ENCODE measurements at places on chromosomes 13 and 19.
A peak's percentile ranks its signal among the peaks of the same experiment; 100 is the strongest.

GRCh38 chr13:101516262-101516661, 63.8 kb downstream of the ITGBL1 start:
- no peak for DNase-seq

DNA sequence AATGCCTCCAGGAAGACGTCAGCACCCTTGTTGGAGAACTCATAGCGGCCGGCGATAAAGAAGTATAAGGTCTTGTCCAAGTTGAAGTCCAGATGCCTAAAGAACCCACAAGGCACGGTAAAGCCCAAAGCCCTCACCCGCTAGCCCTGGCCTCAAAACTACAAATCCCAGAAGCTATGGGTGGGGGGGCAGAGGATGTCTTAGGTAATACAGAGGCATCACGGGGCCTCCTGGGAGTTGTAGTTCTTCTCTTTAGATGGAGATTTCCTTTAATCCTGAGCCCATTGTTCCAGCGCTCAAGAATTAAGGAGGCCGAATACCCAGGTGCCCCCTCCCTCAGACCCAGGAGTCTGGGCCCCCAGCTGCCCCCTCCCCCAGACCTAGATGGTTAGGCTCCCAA, 10.8 kb downstream of the GYS1 start:
- no peak for DNase-seq

GRCh38 chr19:27974082-27974513, 1238.9 kb downstream of the UQCRFS1 start:
- DNase-seq: no peak

- DNase-seq: no peak
Observed at GRCh38 chr19:33683881-33684537, 62.3 kb downstream of the CHST8 start.

GRCh38 chr13:85693889-85694511, 105.2 kb downstream of the SLITRK6 start:
- DNase-seq: no peak

DNA sequence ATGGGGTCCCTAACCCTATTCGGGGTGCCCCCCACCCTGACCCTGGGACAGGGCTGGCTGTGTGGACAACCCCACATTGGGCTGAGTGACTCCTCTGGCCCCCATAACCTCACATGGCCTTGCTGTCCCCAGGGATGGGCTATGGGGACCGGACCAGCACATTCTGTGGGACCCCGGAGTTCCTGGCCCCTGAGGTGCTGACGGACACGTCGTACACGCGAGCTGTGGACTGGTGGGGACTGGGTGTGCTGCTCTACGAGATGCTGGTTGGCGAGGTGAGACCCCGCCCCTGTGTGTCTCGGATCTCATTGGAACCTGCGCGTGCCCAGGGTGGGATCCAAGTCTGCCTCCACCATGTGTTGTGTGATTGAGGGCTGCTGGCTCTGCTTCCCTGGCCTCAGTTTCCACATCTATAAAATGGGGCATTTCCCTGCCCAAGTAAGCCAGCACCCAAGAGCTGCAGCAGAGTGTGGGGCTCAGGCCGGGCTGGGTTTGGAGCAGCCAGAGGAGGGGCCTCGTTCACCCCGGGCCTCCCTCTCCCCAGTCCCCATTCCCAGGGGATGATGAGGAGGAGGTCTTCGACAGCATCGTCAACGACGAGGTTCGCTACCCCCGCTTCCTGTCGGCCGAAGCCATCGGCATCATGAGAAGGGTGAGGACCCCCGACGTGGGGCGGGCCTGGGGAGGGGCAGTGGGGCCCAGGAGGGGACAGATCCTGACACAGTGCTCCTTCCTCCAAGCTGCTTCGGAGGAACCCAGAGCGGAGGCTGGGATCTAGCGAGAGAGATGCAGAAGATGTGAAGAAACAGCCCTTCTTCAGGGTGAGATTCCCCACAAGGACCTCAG, 4.9 kb downstream of the PTGER1 start:
- no peak for DNase-seq

GRCh38 chr19:58466089-58466759, 656 bp upstream of the ZNF324 start:
- DNase-seq: no peak

DNA sequence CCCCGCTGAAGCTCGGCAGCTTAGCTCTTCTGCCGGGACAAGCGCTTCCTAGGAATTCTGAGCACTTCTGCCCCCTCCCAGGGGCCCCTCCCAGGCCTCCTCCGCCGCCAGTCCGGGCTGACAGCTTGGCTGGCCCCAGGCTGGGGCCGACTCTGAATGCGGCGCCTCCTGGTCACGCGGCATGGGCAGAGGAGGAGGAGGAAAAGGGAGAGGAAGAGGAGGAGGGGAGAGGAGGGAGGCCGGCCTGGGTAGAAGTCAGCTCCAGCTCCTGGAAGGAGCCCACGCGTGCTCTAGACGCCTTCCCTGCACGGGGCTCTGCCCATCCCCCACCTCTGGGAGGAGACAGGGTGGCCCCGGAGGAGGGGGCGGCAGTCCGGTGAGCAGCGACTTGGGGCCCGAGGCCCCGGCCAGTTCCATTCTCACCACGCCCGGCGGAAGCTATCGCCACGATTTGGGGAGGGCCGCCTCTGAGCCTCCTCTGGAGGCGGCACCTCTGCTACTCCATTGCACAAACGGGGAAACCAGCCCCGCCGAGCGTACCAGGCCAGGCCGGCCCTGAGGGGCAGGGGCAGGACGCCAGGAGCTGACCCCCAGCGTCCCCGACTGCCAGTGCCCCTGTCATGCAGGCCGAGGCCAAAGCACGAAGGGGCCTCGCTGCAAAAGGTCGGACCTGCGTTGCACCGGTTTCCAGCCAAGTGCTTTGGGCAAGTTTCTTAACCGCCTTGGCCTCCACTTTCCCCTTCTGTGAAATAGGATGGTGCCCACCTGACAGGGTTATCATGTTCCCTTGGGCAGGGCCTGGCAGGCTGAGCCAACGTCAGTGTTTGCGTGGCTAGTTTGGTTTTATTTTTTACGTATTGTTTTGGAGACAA, 31.6 kb downstream of the CCNE1 start:
- DNase-seq: peak; percentile 39

DNA sequence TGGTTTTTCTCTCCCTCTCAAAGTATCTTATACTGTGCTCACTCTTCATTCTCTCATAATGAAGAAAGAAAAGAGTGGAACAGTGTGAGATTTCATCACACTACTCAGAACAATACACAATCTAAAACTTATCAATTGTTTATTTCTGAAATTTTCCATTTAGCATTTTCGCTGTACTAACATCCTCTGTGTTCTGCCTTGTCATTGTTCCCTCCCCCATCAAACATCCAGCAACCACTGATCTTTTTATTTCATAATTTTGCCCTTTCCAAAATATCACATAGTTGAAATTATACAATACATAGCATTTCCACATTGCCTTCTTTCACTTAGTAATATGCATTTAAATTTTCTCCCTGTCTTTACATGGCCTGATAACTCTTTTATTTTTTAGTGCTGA, 658.7 kb downstream of the SLITRK1 start:
- DNase-seq: no peak

DNA sequence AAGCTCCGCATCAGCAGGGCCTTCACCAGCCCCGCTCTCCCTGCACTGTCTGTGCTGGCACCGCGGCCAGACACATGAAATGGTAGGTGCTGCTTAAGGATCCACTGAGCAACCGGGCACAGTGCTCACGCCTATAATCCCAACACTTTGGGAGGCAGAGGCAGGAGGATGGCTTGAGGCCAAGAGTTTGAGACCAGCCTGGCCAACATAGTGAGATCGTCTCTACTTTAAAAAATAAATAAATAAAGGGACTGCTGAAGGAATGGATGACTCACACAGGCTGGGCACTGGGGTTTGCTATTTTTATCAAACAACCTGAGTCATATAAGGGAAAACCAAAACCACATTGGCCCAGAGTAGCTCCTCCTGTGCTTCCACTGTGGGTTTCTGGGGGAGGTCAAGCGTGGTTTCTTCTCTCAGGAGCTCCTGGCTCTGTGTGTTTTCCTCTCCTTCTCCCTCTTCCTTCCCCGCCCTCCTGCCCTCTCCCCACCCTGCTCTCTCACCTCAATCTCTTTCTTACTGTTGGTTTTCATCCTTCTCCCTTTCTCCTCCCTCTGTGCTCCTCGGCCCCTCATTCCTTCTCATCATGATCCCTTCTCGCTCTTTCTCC, 21.3 kb downstream of the VRK3 start:
- DNase-seq: peak; percentile 44

DNA sequence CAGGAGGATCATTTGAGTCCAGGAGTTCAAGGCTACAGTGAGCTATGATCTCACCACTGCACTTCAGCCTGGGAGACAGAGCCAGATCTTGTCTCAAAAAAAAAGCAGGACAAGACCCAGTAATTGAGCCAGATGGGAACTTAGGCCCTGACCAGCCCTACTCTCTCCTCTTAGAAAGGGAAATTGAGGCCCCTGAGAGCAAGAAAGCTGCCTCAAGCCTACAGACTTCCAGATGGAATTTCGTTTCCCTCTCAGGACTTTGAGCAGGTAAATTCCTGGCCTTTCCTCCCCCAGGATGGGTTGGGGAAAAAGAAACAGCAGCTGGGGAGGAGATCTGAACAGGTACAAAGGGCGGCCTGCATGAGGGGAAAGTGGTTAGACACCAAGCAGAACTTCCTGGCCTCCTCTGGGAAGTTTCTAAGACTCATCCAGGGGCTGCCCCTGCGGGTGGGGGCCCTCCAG, 3.6 kb upstream of the BCL3 start:
- DNase-seq: no peak

DNA sequence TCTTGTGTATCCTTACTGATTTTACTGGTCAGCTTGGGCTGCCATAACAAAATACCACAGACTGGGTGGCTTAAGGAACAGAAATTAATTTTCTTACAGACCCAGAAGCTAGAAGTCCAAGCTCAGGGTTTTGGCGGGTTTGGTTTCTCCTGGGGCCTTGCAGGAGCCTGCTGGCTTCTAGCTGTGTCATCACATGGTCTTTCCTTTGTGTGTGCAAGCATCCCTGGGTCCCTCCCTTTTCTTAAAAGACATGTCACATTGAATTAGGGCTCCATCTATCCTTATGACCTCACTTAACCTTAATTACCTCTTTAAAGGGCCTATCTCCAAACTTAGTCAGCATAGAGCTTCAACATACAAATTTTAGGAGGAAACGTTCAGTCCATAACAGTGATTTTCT, 23.4 kb downstream of the UBAC2 start:
- no peak for DNase-seq

- no peak for DNase-seq
Observed at GRCh38 chr13:33453936-33454335, 168.4 kb upstream of the STARD13 start.

DNA sequence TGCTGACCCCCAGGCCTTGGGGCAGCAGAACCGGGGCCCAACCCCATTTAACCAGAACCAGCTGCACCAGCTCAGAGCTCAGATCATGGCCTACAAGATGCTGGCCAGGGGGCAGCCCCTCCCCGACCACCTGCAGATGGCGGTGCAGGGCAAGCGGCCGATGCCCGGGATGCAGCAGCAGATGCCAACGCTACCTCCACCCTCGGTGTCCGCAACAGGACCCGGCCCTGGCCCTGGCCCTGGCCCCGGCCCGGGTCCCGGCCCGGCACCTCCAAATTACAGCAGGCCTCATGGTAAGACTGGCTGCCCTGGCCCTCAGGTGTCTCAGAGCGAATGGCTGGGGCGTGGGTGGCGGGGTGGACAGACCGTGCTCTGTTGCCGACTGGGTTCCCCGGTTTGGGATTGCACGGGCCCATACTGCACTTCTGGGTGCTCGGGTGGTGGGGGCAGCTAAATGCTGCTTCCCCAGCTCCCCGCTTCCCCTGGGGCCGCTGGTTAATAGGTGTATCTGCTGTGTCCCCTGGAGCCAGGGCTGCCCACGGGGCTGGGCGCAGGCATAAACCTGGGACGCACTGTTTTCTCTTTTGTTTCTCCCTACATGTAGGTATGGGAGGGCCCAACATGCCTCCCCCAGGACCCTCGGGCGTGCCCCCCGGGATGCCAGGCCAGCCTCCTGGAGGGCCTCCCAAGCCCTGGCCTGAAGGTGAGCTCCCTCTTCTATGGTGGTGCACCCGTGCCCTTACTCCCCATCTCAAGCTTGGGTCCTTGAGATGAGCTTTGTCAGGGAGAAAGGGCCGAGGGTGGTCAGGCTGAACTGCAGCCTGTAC, 25.7 kb downstream of the SMARCA4 start:
- DNase-seq: no peak

- no peak for DNase-seq
Observed at GRCh38 chr19:31319465-31319864, 29.8 kb downstream of the TSHZ3 start.

- peak; percentile 18 for DNase-seq
Observed at GRCh38 chr19:30799865-30800755, 427.9 kb downstream of the ZNF536 start.

GRCh38 chr19:3655402-3656072, 28.9 kb upstream of the CACTIN start:
- no peak for DNase-seq

DNA sequence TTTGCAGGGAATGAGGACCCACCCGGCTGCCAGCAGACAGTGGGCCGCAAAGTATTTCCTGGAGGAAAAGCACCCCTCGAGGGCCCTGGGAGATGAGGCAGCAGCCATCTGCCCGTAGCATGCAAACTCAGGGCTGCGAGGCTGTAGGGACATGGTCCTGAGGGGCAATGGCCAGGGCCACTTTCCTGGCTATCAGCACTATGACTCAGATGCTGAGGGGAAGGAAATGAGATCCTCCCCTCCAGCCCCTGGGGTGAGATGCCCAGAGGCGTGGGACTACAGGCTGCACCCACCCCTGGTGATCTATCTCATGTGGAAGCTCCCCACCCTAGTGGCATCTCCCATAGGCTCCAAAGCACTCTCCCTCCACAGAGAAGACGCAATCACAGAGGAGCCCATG, 80.1 kb downstream of the SLC7A1 start:
- no peak for DNase-seq

DNA sequence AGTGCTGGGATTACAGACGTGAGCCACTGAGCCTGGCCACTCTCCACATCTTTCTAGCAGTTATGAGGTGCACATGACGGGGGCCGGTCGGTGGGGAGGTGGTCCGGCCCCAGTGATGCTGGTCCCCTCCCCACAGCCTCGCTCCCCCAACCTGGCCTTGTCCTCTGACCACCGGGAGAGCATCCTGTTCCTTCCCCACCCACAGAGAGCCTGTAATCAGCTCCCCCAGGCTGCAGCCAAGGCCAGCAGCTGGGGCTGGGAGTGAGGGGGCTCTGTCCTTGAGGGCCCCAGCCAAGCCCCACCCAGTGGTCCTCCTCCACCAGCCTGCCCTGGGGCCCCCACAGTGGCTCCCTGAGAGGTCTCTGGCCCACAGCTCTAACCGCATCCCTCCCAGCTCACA, 3.0 kb upstream of the INSL3 start:
- no peak for DNase-seq

DNA sequence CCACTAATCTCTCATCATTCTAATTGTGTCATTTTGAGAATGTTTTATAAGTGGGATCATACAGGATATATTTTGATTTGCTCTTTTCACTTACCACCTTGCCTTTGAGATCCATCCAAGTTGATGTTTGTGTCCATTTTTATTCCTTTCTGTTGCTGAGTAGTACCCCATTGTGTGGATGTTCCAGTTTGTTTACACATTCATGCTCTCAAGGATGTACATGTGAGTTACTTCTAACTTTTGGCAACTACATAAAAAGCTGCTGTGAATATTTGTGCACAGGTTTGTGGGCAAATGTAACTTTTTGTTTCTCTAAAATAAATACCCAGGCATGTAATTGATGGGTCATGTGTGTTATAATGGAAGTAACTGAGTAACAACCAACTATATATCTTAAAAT, 64.9 kb downstream of the RFC3 start:
- DNase-seq: no peak

Measured in natural killer cell (primary cell).